EH (cell line): ENCODE measurements at places on chromosomes 6 and 20.
A peak's percentile ranks its signal among the peaks of the same experiment; 100 is the strongest.

GRCh38 chr6:169302716-169303115, 49.1 kb upstream of the THBS2 start:
- DNase-seq, result no peak

GRCh38 chr6:148625609-148626008, 121.2 kb upstream of the UST start:
- no peak for DNase-seq

DNA sequence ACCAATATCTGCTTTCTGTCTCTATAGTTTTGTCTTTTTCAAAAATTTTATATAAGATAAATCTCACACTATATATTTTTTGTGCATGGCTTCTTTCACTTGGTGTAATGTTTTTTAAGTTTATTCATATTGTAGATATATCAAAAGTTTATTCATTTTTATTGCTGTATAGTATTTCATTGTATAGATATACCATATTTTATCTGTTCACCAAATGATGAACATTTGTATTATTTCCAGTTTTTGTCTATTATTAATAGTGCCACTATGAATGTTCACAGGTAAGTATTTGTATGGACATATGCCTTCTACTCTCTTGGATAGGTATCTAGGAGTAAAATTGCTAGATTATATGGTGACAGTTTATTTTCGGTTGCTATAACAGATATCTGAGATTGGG, 289.5 kb upstream of the CITED2 start:
- no peak for DNase-seq

- no peak for DNase-seq
Observed at GRCh38 chr20:57647006-57647932, 27.0 kb upstream of the ZBP1 start.

GRCh38 chr6:142867988-142868812, 76.8 kb downstream of the HIVEP2 start:
- no peak for DNase-seq

DNA sequence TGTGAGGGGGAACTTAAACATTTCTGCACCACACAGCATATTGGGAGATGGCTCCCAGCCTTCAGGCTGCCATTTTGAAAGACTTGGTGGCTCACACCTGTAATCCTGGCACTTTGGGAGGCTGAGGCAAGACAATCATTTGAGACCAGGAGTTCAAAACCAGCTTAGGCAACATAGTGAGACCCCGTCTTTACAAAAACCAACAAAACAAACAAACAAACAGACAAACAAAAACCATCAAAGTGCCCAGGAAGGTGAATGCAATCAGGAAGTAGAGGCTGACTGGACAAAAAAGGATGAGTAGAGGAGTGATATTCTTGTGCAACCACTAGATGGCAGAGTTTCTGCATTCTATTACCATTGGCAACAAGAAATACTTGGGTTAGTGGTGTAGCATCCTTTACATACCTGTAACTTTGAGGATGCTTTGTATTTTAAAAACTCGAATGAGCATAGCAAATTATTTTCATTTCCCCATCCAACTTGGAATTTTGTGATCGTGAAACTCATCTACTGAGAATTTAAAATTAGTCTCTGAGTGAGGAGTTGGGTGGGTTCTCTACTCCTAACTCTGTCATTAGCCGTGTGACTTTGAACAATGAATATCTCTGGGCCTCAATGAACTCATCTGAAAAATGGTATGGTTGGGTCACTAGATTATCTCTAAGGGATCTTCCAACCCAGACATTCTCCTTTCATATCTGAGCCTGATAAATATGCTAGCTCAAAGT, 84.4 kb downstream of the CRYBG1 start:
- peak; percentile 74 for DNase-seq
